ENCODE measurements at places on chromosomes 12 and 14. TPM values are rescaled to one million over a fixed set of nuclear protein-coding genes. Genes with fewer than 3 reads are reported as not detected.

Gene FAM90A1
- polyA plus RNA-seq: 0.65 TPM

Gene VDR
- 61.0 TPM for polyA plus RNA-seq

Gene YBX3
- 123 TPM for polyA plus RNA-seq

Gene IL31
- polyA plus RNA-seq: not detected

Gene PSMC6
- polyA plus RNA-seq: 90.1 TPM

GRCh38 chr14:51648296-51648695, 3.4 kb upstream of the FRMD6 start:
- H3K27me3 ChIP-seq: no peaks in the 10 kb centered on the region
- H3K27ac ChIP-seq: no peak overlapping the region
- no peak overlapping the region for H3K4me3 ChIP-seq
- no peak for DNase-seq
- H3K4me1 ChIP-seq: no peaks in the 10 kb centered on the region

DNA sequence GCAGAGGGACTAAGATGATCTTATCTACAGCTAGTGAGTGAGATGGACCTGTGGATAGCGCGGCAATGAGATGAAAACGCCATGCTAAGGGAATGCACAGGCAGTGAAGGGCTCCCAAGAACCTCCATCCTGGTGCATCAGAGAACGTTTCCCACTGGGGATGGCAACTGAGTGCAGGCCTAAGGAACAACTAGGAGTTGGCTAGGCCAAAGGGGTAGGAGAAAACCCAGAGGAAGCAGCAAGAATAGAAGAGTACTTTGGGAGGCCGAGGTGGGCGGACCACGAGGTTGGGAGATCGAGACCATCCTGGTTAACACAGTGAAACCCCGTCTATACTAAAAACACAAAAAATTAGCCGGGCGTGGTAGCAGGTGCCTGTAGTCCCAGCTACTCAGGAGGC, 24.6 kb upstream of the BATF start:
- H3K27me3 ChIP-seq: no peaks in the 10 kb centered on the region
- H3K4me3 ChIP-seq: no peak overlapping the region
- no peaks in the 10 kb centered on the region for H3K4me1 ChIP-seq
- no peak overlapping the region for H3K27ac ChIP-seq
- H3K36me3 ChIP-seq: no peaks in the 10 kb centered on the region

GRCh38 chr12:25130741-25131188, 64.2 kb downstream of the DNAI7 start:
- no peak overlapping the region for H3K4me3 ChIP-seq
- no peaks in the 10 kb centered on the region for H3K36me3 ChIP-seq
- peak; percentile 24 for DNase-seq
- H3K4me1 ChIP-seq: no peaks in the 10 kb centered on the region

DNA sequence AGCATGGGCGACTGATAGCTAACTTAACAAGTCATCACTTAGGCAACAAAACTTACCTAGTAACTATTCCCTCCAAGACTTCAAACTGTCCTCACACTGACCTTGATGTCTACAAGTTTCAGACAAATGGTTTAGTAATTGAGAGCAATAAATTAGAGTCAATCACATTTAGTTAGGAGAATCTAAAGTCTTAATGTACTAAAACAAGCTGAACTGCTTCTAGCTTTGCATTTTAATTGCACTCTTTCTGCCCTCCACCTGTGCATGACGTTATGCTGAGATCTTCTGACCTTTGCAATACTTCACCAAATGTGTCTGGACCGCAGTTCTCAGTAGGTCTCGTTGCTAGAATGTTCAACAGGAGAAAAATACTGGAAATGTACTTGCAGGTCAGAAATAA, 158.0 kb downstream of the PIK3C2G start:
- no peaks in the 10 kb centered on the region for H3K27me3 ChIP-seq
- H3K36me3 ChIP-seq: no peaks in the 10 kb centered on the region
- no peak overlapping the region for H3K27ac ChIP-seq
- no peak overlapping the region for H3K4me3 ChIP-seq
- DNase-seq: no peak
- H3K4me1 ChIP-seq: peaks cover 3% of the 10 kb centered on the region

DNA sequence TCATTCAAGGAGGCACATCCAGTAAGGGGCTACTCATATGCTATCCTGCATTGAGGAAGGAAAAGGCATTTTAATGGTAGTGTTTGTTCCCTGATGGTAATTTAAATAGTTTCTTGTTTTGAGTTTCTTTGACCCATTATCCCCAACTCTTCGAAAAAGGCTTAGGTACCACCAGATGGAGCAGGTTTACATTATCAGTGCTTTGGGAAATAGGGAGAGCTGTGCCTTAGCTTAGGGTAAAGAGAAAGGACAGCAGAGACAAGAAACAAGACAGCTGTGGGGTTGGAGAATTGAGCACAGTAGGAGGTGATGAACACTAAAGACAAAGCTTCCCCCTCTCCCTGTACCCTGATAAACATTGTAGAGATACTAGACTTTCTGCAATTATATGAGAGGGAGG, 29.1 kb upstream of the HELB start:
- no peak overlapping the region for H3K4me3 ChIP-seq
- no peaks in the 10 kb centered on the region for H3K36me3 ChIP-seq
- DNase-seq: no peak
- H3K4me1 ChIP-seq: no peaks in the 10 kb centered on the region
- H3K27ac ChIP-seq: no peak overlapping the region

DNA sequence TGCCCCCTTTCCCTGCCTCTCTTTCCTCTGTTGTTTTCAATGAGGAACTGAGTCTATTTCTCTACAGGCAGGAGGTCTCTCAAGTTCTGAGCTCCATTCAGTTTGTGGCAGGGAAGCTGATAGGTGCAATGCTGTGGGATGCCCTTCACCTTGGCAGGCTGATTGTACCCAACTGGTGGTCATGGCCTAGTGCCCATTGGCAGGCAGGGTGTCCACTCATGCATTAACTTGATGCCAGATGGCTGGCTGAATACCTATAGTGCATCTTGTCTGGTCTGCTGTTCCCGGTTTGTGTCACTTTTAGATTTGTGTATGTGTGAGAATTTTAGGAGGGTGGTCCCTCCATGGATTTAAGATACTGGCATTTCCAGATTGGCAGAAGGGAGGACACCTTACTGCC, 20.0 kb upstream of the ITGA5 start:
- DNase-seq: no peak
- H3K4me3 ChIP-seq: no peak overlapping the region
- H3K4me1 ChIP-seq: no peaks in the 10 kb centered on the region
- no peak overlapping the region for H3K27ac ChIP-seq
- no peaks in the 10 kb centered on the region for H3K36me3 ChIP-seq
- H3K27me3 ChIP-seq: no peaks in the 10 kb centered on the region

DNA sequence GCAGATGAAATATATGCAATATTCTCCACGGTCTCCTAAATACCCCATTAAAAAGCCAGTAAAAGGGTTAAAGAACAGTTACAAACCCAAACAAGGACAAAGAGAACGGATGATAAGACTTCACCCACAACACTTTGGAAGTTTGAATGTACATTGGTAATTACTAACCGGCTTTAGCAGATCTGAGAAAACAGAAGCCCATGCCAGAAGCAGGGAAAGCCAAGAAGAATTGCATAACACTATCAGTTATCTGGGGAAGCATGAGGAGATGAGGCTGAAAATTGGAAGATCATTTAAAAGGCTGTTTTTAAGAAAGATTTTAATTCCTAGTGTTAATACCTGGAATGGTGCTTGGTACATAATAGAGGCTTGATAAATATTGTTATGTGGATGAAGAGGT, 55.6 kb upstream of the MYBPC1 start:
- DNase-seq: no peak
- H3K4me1 ChIP-seq: no peaks in the 10 kb centered on the region
- H3K27me3 ChIP-seq: no peaks in the 10 kb centered on the region
- H3K36me3 ChIP-seq: no peaks in the 10 kb centered on the region
- no peak overlapping the region for H3K27ac ChIP-seq

Measured in small intestine (tissue), 16 donors.